ENCODE measurements at places on chromosomes 5 and 9.

- DNase-seq: no peak
These were observed 17.7 kb downstream of the STK10 start for GRCh38 chr5:172170251-172170701.

DNA sequence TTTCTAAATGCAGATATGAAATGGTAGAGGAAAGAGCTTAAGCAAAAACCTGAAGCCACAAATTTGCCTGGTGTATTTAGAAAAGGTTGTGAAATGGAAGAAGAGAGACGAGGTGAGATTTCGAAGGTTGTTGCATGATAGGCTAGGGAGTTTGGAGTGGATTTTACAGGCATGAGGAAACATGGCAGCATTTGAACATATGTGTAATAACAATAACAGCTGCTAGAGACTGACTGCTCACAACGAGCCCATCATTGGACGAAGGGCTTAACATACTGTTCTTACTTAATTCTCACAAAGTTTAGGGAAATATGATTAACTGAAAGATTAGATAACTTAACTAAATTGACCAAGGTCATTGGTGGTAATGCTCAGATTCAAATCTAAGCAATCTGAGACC is 108.1 kb downstream of the JAKMIP2 start:
- no peak for DNase-seq

DNA sequence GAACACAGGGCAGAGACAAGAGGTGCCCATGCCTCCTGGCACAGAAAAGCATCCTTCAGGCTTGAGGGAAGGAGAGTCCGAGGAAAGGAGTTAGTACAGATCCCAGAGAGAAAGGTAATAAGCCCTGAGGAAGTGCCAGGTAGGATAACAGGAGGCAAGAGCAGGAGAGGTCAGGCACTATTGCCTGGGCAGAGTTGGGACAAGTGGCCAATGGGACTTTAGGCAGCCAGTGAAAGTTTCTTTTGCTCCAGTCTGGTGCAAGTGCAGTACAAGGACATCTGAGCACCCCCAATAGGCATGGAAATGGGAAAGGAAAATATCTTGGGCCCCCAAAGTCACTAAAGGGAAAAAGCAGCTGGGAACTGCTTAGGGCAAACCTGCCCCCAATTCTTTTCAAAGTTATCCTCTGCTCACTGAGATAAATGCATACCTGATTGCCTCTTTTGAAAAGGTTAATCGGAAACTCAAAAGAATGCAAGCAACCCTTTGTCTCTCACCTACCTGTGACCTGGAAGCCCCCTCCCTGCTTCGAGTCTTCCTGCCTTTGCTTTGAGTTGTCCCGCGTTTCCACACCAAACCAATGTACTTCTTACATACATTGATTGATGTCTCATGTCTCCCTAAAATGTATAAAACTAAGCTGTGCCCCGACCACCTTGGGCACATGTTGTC is 46.5 kb downstream of the ELOVL7 start:
- DNase-seq: no peak

DNA sequence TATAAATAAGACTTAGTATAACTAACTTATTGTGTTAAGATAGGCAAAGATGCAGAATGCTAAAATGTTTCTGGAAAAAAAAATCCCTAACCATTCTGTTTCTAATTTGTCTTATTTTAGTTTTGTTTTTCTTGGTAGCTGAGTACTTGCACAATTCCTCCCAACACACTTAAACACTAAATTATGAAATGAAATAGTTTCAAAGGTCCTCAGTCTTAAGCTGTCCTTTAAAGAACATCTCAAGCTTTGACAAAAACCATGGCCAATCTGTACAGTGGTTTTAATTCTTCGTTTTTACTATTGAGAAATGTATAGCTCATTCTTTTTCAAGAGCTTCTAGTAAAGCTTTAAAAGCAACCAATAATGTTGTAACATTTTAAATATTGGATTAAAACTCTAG is 171.5 kb downstream of the EDIL3 start:
- no peak for DNase-seq

GRCh38 chr9:75132244-75132643 is 43.9 kb downstream of the OSTF1 start:
- DNase-seq: no peak

- peak; percentile 20 for DNase-seq
These were observed 2.5 kb downstream of the C1QTNF3 start for GRCh38 chr5:34040472-34040871.

GRCh38 chr9:131398204-131398603 is 4.3 kb downstream of the PRRC2B start:
- DNase-seq: no peak

- no peak for DNase-seq
These were observed 48.6 kb downstream of the CDKN2A start for GRCh38 chr9:21945606-21946005.

DNA sequence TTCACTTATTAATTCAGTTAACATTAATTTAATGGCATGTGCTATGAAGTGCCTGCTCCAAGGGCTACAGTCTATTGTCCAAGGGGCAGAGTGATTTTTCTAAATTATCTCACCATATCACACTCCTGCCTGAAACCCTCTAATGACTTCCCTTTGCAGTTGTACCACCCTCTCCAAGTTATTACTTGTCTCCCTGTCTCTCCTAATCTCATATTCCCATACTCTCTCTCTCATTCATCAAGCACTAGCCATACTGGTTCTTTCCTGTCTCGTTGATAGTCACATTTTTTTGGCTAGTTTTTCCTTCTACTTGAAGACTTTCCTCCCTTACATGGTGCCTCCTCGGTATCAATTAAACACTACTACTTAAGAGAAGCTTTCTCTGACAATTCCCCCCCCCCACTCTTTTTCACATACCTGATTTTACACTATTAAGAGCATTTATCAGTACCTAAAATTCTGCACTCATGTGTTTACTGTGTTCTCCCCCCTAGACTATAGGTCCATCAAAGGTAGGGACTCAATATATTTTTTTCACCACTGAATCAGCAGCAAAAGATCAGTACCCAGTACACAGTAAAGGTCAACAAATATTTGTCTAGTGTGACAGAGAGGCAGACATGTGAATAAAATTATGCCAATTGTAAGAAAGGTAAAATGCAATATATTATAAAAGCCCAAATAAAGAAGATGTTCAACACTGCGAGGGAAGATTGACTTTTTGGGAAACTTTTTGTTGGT is 19.0 kb downstream of the RICTOR start:
- DNase-seq: no peak

GRCh38 chr5:113693701-113694100 is 180.2 kb downstream of the YTHDC2 start:
- no peak for DNase-seq

GRCh38 chr5:125209650-125210049 is 463.2 kb upstream of the ZNF608 start:
- DNase-seq: no peak

DNA sequence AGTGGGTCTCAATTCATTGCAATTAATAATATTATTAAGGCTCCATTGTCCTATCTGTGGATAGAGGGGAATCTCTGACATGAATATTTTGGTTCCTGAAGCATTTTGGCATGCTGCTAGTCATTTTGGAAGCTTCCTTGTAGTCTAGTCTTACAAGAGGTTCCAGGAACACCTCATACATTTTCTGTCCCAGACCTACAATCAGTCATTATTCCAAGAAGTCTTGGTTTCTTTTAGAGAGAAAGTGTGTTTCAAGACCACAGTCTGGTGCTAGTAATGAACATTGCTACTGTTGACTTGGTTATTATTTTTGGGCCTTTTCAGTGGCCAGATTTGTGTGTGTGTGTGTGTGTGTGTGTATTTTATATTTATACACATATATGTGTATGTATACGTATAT is 98.9 kb downstream of the ERCC6L2 start:
- DNase-seq: no peak

DNA sequence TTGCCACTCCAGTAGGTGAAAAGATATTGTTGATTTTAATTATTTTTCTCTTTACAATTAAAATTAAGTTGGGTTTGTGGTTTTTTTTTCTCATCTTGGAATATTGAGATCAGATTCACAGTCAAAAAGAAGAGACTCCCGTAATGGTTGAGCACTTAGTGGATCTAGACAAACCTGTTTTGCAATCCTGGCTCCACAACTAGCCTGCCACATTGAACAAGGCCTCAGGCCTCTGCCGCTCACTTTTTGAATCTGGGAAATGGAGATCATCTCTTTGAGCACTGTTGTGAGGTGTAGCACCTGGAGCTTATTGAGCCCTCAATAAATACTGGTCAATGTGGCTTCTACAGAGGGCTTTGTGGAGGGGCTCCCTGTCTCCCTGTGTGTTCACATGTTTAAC is 37.1 kb upstream of the RARS1 start:
- DNase-seq: no peak

- DNase-seq: no peak
These were observed 109.2 kb downstream of the GAPVD1 start for GRCh38 chr9:125370786-125371185.

DNA sequence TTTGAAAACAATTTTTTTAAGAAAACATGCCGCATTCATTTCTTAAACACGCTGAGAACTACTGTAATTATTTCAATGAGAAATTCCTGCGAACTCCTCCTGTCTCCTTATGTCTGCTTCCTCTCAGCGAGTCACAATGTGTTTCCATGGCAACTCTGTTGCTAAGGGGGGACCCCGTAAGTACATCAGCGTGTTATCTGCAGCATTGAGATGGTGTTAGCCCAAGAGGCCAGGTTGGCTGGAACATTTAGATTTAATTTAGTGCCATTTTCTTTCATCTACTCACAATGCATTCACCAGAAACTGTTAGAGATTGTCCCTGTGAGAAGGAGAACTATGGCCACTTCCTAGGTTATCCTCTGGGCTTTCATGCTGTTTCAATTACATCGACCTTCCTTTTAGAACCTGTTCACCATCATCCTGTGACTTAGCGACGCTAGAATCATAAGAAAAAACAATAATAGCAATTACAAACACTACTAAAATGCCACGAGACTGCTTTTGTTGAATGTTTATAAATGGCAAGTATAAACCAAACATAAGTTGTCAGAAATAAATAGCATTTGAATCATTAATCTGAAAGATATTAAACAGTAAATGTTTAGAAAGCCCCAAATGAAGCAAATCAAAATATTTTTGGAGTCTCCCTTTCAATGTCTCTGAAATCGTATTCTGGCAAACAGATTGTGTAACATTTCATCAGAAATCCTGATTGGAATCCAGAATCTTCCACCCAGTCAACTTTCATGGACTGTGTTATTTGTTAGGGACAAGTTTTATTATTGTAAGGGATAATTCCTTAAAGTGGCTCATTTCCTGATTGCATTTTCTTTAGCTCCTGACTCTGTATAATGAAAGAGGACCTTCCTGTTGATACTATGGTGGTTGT is 39.7 kb upstream of the SHC3 start:
- DNase-seq: peak; percentile 17

DNA sequence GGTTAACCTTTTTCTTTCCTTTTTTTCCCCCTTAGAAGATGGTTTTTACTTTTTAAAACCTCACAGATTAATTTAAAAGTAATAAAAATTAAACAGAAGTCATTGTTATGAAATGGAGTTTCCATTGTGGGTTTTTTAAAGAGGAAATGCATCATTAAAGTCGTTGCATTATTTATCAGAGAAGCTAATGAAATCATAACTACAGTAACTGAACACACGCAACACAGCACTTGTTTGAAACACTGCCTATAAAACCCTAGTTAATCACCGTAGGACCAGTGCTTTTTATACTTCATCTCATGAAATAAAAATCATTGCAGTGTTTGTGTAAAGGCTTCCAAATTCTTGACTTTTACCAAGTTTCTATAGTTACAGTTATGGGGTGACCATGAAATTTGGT is 82.4 kb upstream of the NTRK2 start:
- DNase-seq: no peak

DNA sequence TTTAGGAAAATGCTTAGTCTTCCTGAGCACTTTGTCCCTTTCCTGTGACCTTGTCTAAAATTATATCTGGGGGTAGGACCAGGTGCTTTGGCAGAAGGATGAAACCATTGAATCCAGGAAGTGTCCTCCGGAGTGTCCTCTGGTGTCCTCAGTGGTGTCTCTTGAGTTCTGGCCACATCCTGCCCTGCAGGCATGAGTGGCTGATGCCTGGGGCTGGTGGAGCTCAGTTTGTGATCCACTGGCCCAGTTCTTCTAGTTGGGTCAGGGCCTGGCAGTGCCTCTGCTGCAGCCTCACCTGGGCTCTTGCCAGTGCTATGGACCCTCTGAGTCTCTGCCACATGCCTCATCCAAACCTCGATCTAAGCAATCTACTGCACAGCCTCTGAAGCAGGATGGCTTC is 14.4 kb upstream of the TMED7 start:
- no peak for DNase-seq

- DNase-seq: no peak
These were observed 72.8 kb downstream of the NUP214 start for GRCh38 chr9:131198041-131198715.

DNA sequence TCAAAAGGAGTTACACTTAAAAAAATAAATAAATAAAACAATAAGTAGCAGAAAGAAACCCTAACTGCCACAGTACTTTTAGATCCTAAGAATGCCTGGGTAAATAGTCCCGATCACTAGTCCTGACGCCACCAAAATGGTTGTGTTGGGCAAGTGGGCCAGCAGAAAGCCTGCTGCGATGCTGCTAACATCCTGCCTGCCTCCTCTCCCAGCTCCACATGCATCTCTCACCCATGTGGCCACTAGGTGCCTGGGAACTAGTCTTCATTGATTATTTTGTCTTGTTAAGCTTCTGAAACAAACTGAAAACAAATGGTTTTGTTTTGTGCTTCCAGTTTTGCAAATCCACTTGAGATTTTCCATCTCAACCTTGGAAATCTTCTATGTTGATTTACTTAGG is 54.4 kb upstream of the TRAF1 start:
- DNase-seq: no peak

- DNase-seq: no peak
These were observed 160.0 kb downstream of the RMI1 start for GRCh38 chr9:84140535-84141101.

DNA sequence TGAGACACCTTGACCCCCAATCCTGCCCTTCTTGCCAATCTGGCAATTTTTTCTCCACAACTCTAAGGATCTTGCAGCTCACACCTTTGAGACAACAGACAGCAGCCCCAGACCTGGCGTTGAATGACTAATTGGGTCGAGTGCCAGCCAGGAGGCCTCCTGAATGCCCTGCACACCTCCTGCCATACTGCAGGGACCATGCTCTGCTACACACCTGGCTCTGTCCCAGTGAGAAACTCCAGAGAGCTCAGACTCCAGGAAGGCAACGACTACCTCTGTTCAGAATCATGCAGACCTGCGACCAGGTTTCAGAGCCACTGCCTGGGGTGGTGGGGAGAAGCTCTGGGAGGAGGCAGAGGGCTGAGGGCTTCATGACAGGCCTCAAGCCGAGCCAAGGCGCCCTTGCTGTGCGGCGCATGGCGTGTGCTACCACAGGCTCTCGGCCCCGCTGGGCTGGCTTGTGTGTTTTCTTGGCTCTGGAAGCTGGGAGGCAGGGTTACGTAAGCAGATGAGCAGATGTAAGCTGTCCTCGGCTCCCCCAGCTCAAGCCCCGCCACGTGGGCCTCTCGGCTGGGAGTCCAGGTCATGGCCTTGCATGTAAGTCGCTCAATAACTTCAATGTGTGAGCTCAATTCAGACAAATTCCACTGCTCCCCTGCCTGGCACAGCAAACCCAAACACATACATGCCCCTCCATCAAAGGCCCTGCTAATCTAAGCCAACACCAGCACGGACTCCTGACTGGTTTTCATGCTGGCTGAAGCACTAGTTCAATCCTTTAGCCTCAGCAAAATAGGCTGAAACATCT is 27.5 kb downstream of the B4GALT1 start:
- peak; percentile 88 for DNase-seq

Data from EH (cell line).